Pancreas (tissue), 10 donors: ENCODE measurements at places on chromosomes 4 and X.

DNA sequence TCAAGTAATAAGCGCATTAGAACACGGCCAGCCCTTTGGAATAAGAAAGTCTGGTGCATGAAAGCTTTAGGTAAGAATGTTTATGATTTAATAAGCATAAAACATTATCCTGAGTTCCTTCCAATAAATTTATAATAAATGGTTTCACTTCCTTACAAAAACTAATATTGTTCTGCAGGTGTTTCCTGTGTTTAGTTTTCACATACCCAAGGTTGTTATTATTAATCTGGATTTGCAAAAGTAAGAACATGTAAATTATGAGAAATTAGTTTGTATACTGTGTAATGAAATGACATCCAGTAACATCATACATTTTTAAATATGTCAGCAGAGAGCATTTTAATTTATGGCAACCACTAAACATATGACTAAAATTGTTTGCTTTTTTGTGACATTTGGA is 72.1 kb downstream of the BANK1 start:
- H3K36me3 ChIP-seq: no peaks in the 10 kb centered on the region
- DNase-seq: no peak
- no peaks in the 10 kb centered on the region for H3K4me1 ChIP-seq
- H3K4me3 ChIP-seq: no peak overlapping the region

- no peak overlapping the region for H3K27ac ChIP-seq
- H3K27me3 ChIP-seq: no peaks in the 10 kb centered on the region
- H3K36me3 ChIP-seq: no peaks in the 10 kb centered on the region
- no peak for DNase-seq
- no peak overlapping the region for H3K4me3 ChIP-seq
These were observed 11.7 kb downstream of the MTTP start for GRCh38 chr4:99586322-99586721.

- no peaks in the 10 kb centered on the region for H3K27me3 ChIP-seq
- no peak within 1 kb of the TSS for H3K27ac ChIP-seq
- no peak for DNase-seq
- no peaks in the 10 kb centered on the region for H3K4me1 ChIP-seq
- H3K4me3 ChIP-seq: no peak within 1 kb of the TSS
These were observed at the start of gene PAGE2B for GRCh38 chrX:55074851-55075467. Gene PAGE2B (plus strand): TSS chrX:55075030. CDS start chrX:55076042, 1,012 bp downstream.

- no peaks in the 10 kb centered on the region for H3K4me1 ChIP-seq
- no peaks in the 10 kb centered on the region for H3K27me3 ChIP-seq
- no peak for DNase-seq
- no peaks in the 10 kb centered on the region for H3K36me3 ChIP-seq
These were observed 58.4 kb upstream of the TET2 start for GRCh38 chr4:105088110-105088879.

- peaks cover 8% of the 10 kb centered on the region for H3K4me1 ChIP-seq
- H3K27ac ChIP-seq: no peak overlapping the region
- no peak for DNase-seq
- no peaks in the 10 kb centered on the region for H3K36me3 ChIP-seq
These were observed 48.3 kb upstream of the WDR1 start for GRCh38 chr4:10164877-10165283.

DNA sequence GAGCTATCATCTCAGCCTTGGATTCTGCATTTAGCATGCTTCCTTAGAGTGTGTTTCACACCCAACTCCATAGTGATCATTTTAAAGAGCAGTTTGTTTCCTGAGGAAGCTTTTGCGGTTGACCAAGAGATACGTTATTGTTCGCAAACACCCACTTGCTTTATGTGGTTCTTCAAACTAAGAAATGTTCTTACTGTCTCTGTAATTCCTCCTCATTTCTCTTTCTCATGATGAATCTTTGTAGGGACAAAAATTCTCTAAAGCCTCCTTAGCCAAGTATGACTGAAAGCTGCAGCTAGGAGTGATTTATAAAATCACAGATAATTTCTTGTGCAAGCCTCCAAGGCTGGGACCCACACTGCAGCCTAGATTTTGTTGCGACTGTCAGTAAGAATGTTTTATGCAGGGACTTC is 10.0 kb downstream of the TNIP3 start:
- no peak overlapping the region for H3K27ac ChIP-seq
- no peak overlapping the region for H3K4me3 ChIP-seq
- peaks cover 7% of the 10 kb centered on the region for H3K4me1 ChIP-seq
- H3K36me3 ChIP-seq: no peaks in the 10 kb centered on the region
- DNase-seq: no peak
- peaks cover 13% of the 10 kb centered on the region for H3K27me3 ChIP-seq

GRCh38 chr4:31054295-31054694 is 334.1 kb downstream of the PCDH7 start:
- H3K36me3 ChIP-seq: no peaks in the 10 kb centered on the region
- H3K27me3 ChIP-seq: no peaks in the 10 kb centered on the region
- no peak for DNase-seq
- no peak overlapping the region for H3K4me3 ChIP-seq
- no peaks in the 10 kb centered on the region for H3K4me1 ChIP-seq
- no peak overlapping the region for H3K27ac ChIP-seq

GRCh38 chr4:71136071-71136470 is 142.6 kb downstream of the DCK start:
- no peaks in the 10 kb centered on the region for H3K36me3 ChIP-seq
- H3K27ac ChIP-seq: peak overlapping the region; percentile 21
- H3K4me3 ChIP-seq: no peak overlapping the region
- H3K4me1 ChIP-seq: no peaks in the 10 kb centered on the region
- no peaks in the 10 kb centered on the region for H3K27me3 ChIP-seq

DNA sequence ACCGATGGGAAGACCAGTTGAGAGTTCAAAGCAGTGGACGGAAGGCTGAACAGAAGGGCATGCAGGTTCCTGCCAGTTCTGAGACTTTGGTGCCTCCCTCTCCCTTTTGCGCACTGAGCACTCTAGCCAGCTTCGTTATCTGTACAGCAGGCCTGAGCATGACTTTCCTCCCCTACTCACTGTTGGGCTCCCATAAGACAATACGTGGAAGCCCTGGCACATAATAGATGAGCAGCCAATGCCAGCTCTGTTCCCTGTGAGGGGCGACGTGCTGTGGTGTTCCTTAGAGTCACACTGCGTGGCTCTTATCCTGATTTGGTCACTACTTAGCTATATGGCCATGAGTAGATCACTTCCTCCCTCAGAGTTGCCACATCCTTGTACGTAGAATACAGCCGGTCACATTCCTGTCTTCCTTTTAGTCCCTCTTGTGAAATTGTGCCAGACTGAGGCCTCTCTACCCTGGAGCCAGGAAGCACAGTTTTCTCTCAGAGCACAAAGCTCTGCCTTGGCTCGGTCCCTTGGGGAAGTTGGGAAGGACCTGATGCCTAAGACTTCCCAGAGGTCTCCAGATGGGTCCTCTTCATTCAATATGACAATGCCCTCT is 160.4 kb upstream of the MAMLD1 start:
- no peaks in the 10 kb centered on the region for H3K27me3 ChIP-seq
- H3K4me1 ChIP-seq: no peaks in the 10 kb centered on the region

GRCh38 chr4:88765729-88766128 is 68.1 kb upstream of the NAP1L5 start:
- no peak overlapping the region for H3K4me3 ChIP-seq
- no peak overlapping the region for H3K27ac ChIP-seq
- no peak for DNase-seq
- no peaks in the 10 kb centered on the region for H3K27me3 ChIP-seq
- H3K36me3 ChIP-seq: peaks cover 10% of the 10 kb centered on the region
- peaks cover 5% of the 10 kb centered on the region for H3K4me1 ChIP-seq

GRCh38 chrX:55801811-55802210 is 84.3 kb downstream of the RRAGB start:
- no peaks in the 10 kb centered on the region for H3K4me1 ChIP-seq
- no peaks in the 10 kb centered on the region for H3K36me3 ChIP-seq
- no peak overlapping the region for H3K4me3 ChIP-seq
- no peak overlapping the region for H3K27ac ChIP-seq
- DNase-seq: no peak

DNA sequence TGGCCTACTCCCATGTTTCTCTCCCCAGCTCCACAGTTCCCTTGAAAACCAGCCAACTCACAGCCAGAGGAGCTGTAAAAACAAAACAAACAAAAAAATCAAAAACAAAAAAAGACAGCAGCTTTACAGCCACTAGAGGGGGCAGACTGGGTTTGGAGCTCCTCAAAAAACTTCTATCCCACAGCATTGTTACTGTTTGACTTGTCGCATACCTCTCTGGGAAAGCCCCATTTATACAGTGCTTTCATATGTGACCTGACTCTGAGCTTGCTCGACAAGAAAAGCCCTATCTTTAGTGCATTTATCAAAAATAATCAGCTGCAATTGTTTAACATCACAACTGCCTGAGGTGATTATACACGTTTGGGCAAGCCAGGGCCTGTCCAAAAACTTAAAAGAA is 21.6 kb downstream of the TSPAN6 start:
- no peaks in the 10 kb centered on the region for H3K36me3 ChIP-seq
- no peak overlapping the region for H3K4me3 ChIP-seq

- H3K27me3 ChIP-seq: no peaks in the 10 kb centered on the region
- H3K4me1 ChIP-seq: no peaks in the 10 kb centered on the region
- no peaks in the 10 kb centered on the region for H3K36me3 ChIP-seq
These were observed 67.9 kb downstream of the STK32B start for GRCh38 chr4:5118994-5119835.

GRCh38 chr4:68337522-68337921 is 12.4 kb downstream of the YTHDC1 start:
- no peaks in the 10 kb centered on the region for H3K27me3 ChIP-seq
- no peak overlapping the region for H3K27ac ChIP-seq
- DNase-seq: no peak
- no peaks in the 10 kb centered on the region for H3K36me3 ChIP-seq
- no peak overlapping the region for H3K4me3 ChIP-seq

GRCh38 chr4:98506462-98507132 is 151.8 kb downstream of the TSPAN5 start:
- no peaks in the 10 kb centered on the region for H3K4me1 ChIP-seq
- DNase-seq: no peak
- no peak overlapping the region for H3K4me3 ChIP-seq
- no peaks in the 10 kb centered on the region for H3K27me3 ChIP-seq
- no peaks in the 10 kb centered on the region for H3K36me3 ChIP-seq

DNA sequence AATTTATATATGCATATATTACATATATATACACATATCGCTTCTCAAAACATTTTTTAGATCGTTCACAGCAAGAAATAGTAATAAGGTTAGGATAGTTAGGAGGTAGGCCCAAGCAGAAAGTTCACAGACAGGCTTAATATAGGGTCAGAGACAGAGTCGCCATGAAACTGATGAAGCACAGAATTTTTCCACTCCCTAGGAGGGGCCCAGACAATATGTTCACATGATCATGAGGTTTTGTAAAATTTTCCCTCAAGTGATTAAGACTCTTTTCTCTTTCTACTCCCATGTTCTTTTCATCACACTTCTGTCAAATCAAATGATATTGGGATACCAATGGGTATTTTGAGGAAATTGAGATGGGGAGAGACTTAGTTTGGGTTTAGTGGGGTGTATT is 5.2 kb upstream of the ENAM start:
- no peak overlapping the region for H3K27ac ChIP-seq
- H3K4me3 ChIP-seq: no peak overlapping the region
- H3K27me3 ChIP-seq: no peaks in the 10 kb centered on the region
- no peak for DNase-seq
- no peaks in the 10 kb centered on the region for H3K4me1 ChIP-seq

DNA sequence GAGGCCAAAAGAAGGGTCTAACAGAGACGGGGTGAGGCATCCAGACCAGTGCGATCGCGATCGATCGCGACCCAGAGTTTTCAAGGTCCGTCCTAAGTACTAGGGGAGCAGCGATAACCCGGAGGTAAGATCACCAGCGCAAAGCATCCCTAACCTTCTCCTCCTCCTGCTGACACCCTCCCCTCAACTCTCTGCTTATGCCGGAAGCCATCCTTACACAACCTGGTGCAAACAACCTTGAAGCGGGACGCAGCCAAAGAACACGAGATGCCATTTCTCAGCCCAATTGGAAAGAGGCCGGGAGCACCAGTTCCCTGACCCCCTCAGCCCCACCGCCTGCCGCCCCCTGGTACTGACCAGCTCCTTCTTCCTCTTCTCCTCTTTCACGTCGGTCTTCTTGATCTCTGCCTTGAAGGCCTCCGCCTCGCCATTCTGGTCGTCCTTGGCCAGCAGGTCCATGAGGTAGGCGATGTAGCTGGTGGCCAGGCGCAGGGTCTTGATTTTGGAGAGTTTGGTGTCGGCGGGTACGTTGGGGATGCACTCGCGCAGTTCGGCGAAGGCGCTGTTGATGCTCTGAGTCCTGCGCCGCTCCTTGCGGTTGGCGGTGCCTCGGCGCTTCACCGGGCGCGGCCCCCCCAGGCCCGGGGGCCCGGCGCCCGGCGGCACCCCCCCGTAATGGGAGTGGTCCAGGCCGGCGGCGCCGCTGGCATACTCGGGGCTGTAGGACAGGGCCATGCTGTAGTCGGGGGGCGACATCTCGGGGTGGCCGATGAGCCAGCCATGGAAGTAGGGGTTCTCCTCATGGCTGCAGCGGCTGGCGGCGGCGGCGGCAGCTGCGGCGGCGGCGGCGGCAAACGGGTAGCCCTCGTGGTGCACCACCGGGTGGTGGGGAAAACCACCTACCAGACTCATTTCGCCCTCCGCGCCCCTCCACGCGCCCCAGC is 1.4 kb downstream of the HAND2 start:
- DNase-seq: no peak
- no peaks in the 10 kb centered on the region for H3K36me3 ChIP-seq
- no peaks in the 10 kb centered on the region for H3K27me3 ChIP-seq
- H3K4me1 ChIP-seq: no peaks in the 10 kb centered on the region

DNA sequence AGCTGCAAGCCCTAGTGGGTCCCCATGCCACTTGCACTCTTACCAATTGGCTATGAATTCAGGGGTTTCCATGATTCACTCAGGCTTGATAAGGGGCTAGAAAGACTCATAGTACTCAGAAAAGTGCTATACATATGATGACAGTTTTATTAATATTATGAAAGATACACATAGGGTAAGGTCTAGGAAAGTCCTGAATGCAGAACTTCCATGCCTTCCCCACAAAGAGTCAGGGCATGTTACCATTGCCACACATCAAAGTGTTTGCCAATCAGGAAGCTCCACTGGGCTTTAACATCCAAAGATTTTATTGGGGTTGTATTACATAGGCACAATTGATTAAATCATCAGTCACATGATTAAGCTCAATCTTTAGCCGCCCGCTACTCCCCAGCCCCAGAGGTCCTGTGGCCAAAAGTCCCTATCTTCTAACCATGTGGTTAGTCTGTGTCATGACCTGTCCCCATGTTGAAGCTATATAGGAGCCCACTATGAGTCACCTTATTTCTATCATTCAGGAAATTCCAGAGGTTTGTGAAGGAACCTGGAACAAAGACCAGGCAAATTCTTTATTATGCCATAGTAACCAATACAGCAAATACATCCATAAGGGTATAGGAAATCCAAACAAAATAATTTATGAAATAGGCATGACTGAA is 635.6 kb downstream of the STPG2 start:
- no peak overlapping the region for H3K4me3 ChIP-seq
- no peaks in the 10 kb centered on the region for H3K4me1 ChIP-seq
- H3K36me3 ChIP-seq: no peaks in the 10 kb centered on the region
- H3K27ac ChIP-seq: no peak overlapping the region
